ENCODE measurements at places on chromosomes 3 and 15.

DNA sequence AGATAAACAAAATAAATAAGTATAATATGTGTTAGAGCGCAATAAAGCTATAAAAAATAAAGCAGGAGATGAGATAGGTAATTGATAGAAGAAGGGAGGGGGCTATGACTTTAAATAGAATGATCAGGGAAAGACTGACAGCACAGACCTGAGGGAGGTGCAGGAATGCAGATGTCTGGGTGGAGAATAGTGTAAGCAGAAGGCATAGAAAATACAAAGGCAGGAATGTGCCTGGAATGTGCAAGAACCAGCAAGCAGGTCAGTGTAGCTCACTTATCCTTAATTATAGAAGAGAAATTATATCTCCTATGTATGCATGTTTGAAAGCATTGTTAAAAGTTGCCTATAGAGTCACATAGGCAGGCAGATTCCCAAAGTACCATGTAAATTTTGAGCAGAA lies 239.4 kb upstream of the SOX14 start:
- no peak for DNase-seq

- no peak for DNase-seq
Observed at GRCh38 chr15:81942655-81943195, 103.1 kb downstream of the MEX3B start.

- DNase-seq = no peak
Observed at GRCh38 chr3:58952128-58952917, 97.5 kb downstream of the CFAP20DC start.

- no peak for DNase-seq
Observed at GRCh38 chr3:141115789-141116541, 64.8 kb downstream of the SPSB4 start.

- DNase-seq = no peak
Observed at GRCh38 chr3:169954142-169954756, 12.4 kb upstream of the SEC62 start.

DNA sequence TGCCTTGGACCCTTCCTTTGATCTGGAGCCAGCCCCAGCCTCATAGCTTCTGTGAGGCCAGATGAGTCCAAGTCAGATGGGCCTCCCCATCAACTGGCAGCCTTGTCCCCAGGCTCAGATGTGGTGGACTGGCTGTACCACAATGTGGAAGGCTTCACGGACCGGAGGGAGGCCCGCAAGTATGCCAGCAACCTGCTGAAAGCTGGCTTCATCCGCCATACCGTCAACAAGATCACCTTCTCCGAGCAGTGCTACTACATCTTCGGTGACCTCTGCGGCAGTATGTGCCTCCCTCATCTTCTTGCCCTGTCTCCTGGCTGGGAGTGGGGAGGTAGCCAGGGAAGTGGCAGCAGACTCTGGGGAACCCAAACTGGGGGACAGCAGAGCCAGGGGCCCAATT lies 6.9 kb upstream of the AP2M1 start:
- no peak for DNase-seq

GRCh38 chr3:184676927-184677326 lies 34.9 kb downstream of the MAGEF1 start:
- DNase-seq = no peak

- no peak for DNase-seq
Observed at GRCh38 chr3:78878011-78878410, 889.8 kb downstream of the ROBO1 start.

GRCh38 chr3:29169451-29169850 lies 111.4 kb upstream of the RBMS3 start:
- no peak for DNase-seq

GRCh38 chr3:49422379-49423248 lies at the start of gene AMT:
AMT (minus strand) TSS chr3:49422473; CDS start chr3:49422450, 23 bp downstream.
- DNase-seq = no peak

DNA sequence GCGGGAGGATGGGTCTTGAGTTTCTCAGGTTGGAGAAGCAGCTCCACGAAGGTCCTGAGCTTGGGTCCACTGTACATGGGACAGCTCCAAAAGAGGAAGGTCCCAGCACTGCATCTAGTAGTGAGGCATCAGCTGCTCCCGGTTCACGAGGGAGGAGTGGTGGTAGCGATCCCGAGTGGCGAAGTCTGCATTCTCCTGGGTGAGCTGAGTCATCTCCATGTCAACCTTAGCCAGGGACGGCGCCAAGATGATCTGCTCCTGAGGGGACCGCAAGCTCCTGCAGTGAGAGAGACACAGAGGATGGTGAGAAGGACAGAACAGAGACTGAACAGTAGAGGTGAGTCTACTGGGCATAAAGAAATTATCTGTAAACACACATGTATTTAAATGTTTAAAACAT lies 28.0 kb upstream of the HEG1 start:
- no peak for DNase-seq

DNA sequence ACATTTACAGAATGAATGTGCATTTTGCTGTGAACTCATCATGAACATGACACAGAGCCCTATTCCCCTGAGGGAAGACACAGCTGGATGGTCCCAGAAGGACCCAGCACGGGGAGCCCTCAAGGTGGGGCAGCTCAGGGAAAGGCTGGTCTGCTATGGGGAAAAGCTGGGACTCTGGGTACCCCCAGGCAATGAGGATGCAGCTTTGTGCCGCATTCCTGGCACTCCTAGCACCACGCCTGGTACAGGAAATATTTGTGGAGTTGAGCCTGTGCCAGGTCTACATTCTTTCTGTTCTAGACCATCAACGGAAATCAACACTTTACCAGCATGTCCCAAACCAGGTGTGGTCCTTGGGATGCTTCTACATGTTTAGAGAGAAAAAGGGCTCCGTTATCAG lies 74.0 kb downstream of the SRGAP3 start:
- no peak for DNase-seq

- no peak for DNase-seq
Observed at GRCh38 chr3:195769551-195769950, 42.2 kb downstream of the MUC4 start.

GRCh38 chr3:62376906-62377877 lies 3.8 kb upstream of the FEZF2 start:
- DNase-seq = no peak

DNA sequence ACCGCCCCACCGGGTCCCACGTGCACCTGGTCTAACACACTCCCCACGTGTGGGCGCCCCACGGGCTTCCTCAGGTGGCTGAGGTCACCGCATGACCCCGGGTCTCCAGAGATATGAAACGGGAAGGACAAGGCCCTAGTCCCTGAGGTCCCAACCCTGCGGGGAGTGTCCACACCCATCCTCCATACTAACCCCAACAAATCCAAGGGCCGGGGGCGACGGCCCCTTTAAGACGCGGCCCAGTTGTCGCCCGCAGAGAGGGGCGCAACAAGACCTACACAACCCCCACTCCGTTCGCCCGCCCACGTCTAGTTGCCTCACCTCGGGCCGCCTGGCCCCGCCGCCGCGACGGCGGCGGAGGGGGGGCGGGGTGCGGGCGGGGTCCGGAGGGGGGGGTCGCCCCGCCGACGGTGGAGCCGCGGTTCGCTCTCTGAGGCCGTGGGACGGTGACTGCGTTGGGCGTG lies 396 bp downstream of the INO80 start:
- peak; percentile 46 for DNase-seq

DNA sequence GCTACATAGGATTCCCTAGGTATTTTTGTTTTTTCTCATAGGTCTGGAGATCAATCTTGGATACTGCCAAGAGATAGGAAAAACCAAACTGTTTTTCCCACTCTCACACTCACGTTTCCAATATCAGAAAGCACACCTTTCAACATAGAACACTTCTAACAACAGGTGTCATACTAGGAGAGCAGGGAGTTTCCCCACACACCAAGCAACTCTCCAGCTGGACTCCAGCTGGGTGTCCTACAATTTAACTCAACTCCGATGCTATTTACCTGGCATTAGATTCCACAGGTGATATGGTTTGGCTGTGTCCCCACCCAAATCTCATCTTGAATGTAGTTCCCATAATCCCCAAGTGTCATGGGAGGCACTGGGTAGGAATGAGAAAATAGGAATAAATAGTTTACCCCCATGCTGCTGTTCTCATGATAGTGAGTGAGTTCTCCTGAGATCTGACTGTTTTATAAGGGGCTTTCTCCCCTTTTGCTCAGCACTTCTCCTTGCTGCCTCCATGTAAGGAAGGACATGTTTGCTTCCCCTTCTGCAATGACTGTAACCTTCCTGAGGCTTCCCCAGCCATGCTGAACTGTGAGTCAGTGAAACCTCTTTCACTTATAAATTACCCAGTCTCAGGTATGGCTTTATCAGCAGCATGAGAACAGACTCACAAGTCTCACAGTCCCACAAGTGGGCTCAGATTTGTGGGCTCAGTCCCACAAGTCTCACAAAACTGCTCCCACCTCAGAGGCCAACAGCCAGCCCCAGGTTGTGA lies 354.5 kb upstream of the THBS1 start:
- no peak for DNase-seq

- no peak for DNase-seq
Observed at GRCh38 chr3:122112754-122113153, 57.6 kb downstream of the CD86 start.

GRCh38 chr3:127803619-127804018 lies 18.7 kb downstream of the MGLL start:
- DNase-seq = no peak

DNA sequence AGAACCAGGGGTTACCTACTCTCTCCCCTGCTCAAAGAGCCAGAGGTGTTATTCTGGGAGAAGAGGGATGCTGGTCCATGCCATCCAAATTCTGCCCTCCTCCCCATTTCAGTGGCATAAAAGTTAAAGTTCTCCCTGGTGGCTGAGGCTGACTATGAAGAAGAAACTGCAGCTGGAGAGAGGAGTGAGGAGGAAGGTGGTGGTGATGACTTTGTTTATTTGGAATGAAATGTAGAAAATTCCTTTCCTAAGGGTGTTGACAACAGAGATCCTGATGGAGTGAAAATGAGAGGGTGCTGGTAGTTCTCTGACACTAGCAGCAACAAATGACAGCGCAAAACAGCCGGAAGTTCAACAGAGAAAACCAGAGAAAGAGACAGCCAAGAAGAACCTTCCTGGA lies 100.4 kb downstream of the PCCB start:
- DNase-seq = no peak

GRCh38 chr15:100471933-100472332 lies 56.8 kb downstream of the CERS3 start:
- DNase-seq = no peak

DNA sequence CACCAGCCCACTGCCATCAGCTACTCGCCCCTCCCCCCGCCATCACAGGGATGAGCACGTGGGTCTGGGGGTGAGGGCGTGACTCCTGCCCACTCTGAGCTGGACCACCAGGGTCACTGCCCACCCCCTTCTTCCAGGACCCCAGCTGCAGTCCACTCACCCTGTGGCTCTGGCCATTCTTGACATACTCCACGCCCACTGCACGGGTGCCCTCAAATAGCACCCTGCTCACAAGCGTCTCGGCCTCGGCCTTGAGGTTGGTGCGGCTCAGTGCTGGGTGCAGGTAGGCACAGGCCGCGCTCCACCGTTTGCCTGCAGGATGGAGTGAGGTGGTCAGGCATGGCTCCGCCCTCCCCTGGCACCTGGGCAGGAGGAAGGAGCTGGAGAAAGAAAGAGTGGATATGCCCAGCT lies 23.9 kb downstream of the CHDH start:
- no peak for DNase-seq

GRCh38 chr3:9675736-9676290 lies 26.5 kb downstream of the MTMR14 start:
- no peak for DNase-seq

GRCh38 chr3:65112751-65113300 lies 425.0 kb upstream of the ADAMTS9 start:
- DNase-seq = no peak

DNA sequence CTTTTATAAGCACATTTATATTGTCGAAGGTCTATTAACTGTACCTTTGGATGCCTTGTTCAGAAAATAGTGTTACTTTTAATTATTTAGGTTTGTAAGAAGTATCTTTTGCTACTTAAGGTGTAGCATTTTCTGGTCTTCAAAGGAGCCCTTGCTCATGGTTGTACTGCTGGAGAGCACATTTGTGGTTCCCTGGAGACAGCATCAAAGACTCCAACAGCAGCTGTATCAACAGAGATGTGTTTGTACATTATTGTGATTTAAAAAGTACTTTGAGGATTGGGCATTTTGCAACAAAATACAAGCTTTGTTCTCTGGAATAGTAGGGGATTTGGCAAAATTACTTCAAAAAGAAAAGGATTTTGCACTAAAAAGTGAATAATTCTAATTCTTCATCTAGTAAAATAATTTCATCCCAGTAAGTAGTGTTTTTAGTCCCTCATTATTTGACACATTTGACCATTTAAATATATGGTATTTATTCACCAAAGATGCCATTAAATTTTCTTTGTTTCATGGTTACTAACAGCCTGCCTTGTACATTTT lies 16.5 kb downstream of the TBC1D23 start:
- DNase-seq = no peak

DNA sequence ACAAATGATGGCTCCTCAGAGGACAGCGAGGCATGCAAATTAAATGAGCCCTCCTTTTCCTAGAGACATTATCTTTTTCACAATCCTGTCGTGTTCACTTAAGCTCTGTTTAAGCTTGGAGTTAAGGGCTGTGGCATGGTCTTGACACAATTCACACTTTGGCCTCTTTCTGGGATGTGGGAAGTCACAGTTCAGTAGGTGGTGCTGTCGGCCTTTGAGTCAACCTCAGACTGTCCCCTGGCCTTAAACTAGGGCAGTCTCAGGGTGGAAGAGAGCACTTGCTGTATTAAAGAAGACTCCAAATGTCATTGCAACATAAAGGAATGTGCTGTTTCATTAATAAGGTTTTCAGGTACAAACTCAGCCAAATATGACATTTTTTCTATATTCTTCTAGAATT lies 351.0 kb downstream of the MCTP2 start:
- DNase-seq = no peak

- DNase-seq = no peak
Observed at GRCh38 chr3:126129398-126129891, 45.5 kb upstream of the SLC41A3 start.

- no peak for DNase-seq
Observed at GRCh38 chr3:61679026-61679425, 117.7 kb downstream of the PTPRG start.

DNA sequence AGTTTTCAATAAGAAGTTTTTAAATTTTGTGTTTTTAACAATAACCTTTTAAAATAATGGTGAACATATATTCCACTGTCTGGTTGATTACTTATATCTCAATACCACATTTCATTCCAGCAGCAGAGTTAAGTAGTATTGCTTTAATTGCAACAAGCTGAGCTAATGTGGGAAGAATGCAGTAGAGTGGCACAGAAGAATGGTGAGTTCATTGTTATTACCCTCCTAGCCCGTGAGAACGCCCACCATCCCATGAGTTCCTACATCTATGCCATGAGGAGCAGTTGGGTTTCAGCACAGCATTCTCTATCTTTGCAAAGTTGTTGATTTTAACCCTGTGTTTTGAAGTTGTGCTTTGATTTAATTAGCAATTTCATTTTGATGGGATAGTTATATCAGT lies 17.8 kb upstream of the NR2E3 start:
- DNase-seq = no peak

DNA sequence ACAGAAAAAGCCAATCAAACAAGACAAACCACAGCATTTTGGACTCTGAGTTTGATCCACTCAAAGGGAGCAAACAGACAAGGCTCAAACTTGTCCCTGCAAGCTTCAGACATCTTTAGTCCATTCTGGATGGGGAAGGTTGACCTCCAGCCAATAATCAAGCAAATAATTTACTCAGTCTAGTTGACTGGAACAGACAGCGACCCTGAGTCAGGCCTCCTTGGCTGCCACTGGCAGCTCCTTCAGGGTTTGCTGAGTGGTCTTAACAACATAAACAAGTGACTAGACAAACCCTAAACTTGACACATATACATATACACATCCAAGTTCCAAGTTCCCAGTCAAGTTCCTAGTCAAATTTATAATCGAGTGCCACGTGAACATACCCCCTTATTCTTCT lies 313.9 kb downstream of the POLQ start:
- DNase-seq = no peak
